GM23338 (cell line): ENCODE measurements at places on chromosomes 1 and 21.
A peak's percentile ranks its signal among the peaks of the same experiment; 100 is the strongest.

GRCh38 chr21:31913182-31913608 is 40.4 kb downstream of the HUNK start:
- H3K27ac ChIP-seq, result no peak overlapping the region
- DNase-seq, result no peak
- no peak overlapping the region for H3K4me3 ChIP-seq
- H3K4me1 ChIP-seq, result peaks cover 59% of the 10 kb centered on the region
- H3K36me3 ChIP-seq, result no peaks in the 10 kb centered on the region

DNA sequence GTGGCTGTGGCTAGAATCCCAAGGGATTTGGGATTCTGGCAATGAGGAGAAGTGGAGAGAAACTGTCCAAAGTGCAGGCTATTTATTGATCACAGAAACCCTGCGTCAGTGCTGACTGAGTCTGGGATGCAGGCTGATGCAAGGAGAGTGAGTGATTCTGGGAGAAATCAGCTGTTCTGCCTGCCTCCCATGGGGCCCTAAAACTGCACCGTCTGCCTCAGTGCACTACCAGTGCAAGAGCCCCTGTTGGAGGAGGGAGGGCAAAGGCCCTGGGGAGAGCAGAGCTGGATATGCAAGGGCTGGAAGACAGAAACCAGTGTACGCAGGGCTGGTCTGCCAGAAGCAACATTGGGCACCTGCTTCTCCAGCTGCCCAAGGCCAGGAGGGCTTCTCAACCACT is 42.6 kb downstream of the C1orf198 start:
- no peak for DNase-seq
- H3K4me1 ChIP-seq, result no peaks in the 10 kb centered on the region
- H3K27me3 ChIP-seq, result no peaks in the 10 kb centered on the region
- H3K36me3 ChIP-seq, result no peaks in the 10 kb centered on the region
- H3K27ac ChIP-seq, result no peak overlapping the region

DNA sequence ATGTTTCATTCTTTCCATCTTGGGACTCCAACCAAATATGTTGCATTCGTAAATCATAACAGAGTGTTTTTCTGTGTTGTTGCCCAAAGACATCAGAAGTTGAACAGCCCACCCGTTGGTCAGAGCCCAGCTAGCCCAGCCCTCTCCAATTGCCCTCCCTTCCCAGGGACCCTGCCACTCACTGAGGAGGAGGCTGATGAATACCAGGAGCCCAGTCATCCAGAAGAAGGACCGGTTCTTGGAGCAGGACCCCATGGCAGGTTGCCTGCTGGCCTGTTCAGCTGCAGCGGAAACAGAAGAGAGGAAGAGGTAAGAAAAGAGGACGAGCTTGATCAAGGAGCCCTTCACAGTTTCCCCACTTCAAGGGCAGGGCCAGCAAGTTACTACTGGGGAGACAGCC is 172.2 kb upstream of the ETV3 start:
- no peak overlapping the region for H3K4me3 ChIP-seq
- DNase-seq, result peak; percentile 1
- peaks cover 8% of the 10 kb centered on the region; the same call in 1 of the 2 replicates for H3K4me1 ChIP-seq
- H3K36me3 ChIP-seq, result no peaks in the 10 kb centered on the region
- H3K27ac ChIP-seq, result no peak overlapping the region

DNA sequence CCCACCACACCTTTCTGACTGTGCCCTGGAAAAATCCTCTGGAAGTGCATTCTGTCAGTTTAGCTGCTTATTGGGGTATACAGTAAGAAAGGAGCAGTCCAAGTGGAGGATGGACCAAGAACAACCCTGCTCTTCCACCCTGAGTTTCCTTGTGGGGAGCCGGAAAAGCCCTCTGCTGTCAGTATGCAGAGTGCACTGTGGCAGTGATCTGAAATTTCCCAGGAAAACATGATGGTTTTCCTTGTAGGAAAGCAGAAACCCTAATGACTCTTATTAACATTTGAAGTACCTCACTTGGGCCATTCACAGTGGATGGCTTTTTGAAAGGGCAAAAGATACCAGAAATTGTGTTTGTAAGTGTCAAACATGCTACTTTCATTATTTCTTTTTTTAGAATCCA is 20.5 kb downstream of the ELAVL4 start:
- H3K4me1 ChIP-seq, result peaks cover 25% of the 10 kb centered on the region
- H3K4me3 ChIP-seq, result no peak overlapping the region
- H3K27me3 ChIP-seq, result no peaks in the 10 kb centered on the region
- no peak overlapping the region for H3K27ac ChIP-seq
- H3K36me3 ChIP-seq, result no peaks in the 10 kb centered on the region
- peak; percentile 36 for DNase-seq

DNA sequence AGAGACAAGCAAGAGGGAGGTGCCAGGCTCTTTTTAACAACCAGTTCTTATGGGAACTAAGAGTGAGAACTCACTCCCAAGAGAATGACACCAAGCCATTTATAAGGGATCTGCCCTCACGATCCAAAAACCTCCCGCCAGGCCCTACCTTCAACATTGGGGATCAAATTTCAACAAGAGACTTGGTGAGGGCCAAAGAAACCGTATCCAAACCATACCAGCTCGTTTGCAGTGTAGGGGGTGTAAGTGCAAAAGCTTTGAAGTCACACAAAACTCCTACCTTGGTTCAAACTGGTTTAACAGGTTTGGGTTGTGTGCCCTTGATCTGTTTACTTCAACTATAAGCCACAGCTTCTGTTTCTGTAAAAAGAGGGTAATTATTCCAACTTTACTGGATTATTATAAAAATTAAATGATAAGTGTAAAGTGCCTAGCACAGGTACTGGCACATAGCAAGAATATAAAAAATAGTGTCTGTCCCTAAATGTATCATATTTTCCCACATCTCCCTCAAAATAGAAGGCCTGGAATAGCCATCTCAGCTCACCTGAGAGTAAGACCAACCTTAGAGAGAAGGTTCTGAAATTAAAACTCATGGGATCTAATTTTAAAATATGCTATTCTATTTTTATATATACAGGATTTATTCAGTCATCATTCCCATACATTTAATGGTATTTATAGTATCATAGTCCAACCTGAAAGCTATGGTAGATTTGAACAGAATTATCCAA is 7.0 kb upstream of the USP25 start:
- H3K4me3 ChIP-seq, result no peak overlapping the region
- no peaks in the 10 kb centered on the region for H3K36me3 ChIP-seq
- no peaks in the 10 kb centered on the region for H3K27me3 ChIP-seq
- no peak overlapping the region for H3K27ac ChIP-seq

GRCh38 chr1:14607295-14607694 is 8.8 kb downstream of the KAZN start:
- peaks cover 24% of the 10 kb centered on the region for H3K4me1 ChIP-seq
- H3K4me3 ChIP-seq, result no peak overlapping the region
- DNase-seq, result no peak

- H3K36me3 ChIP-seq, result no peaks in the 10 kb centered on the region
- H3K4me3 ChIP-seq, result no peak overlapping the region
- DNase-seq, result no peak
Observed at GRCh38 chr1:208170252-208170651, 73.9 kb downstream of the PLXNA2 start.

DNA sequence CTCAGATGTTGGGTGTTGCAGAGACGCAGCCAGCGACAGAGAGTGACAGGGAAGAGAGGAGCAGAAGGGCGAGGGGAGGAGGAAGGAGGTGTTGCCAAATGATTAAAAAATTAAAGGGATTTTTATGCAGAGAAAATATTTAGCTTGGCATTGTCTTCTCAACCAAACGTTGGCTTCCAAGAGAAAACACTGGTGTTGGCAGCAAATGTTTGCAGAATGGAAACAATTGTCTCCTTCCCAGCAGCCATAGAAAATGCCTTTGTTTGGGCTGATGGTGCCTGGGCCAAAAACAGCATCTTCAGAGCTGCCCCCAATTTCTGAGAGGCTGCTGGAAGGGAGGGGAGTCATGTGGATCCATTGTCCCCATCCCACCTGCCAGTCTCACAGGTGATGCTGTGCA is 29.7 kb upstream of the GRIK3 start:
- no peaks in the 10 kb centered on the region for H3K4me1 ChIP-seq
- H3K27me3 ChIP-seq, result no peaks in the 10 kb centered on the region
- no peak overlapping the region for H3K4me3 ChIP-seq
- no peaks in the 10 kb centered on the region for H3K36me3 ChIP-seq

- H3K4me1 ChIP-seq, result peaks cover 10% of the 10 kb centered on the region
- no peak overlapping the region for H3K4me3 ChIP-seq
- DNase-seq, result no peak
- no peaks in the 10 kb centered on the region for H3K27me3 ChIP-seq
Observed at GRCh38 chr1:167679714-167680113, 42.1 kb upstream of the MPZL1 start.
